Hair follicular keratinocyte (primary cell): ENCODE measurements at places on chromosomes 1 and 21. TPM values are rescaled to one million over a fixed set of nuclear protein-coding genes. Genes with fewer than 3 reads are reported as not detected.

The LRRC7 gene
- total RNA-seq: not detected in 2 replicates

The GUCA2B gene
- total RNA-seq: not detected in 2 replicates

The WNT2B gene
- 0.30 and 0.78 TPM in 2 replicates for total RNA-seq

The BRDT gene
- not detected in 2 replicates for total RNA-seq

The S1PR1 gene
- 1.1 and 2.8 TPM in 2 replicates for total RNA-seq

The HCN3 gene
- 0.38 and 0.55 TPM in 2 replicates for total RNA-seq

The RNF207 gene
- 3.3 and 6.6 TPM in 2 replicates for total RNA-seq

The FCRL5 gene
- total RNA-seq: not detected in 2 replicates

The KCNE2 gene
- total RNA-seq: not detected in 2 replicates

The KRTAP12-4 gene
- not detected in 2 replicates for total RNA-seq

The PLD5 gene
- total RNA-seq: 3.3 and 10.5 TPM in 2 replicates

The FYB2 gene
- 0.08 TPM in 1 of 2 replicates, not detected in the other for total RNA-seq
